NCI-H1417 treated with DMSO at 0.1 percent for 48 hours (cell line): ENCODE measurements at places on chromosomes 12 and 14.

DNA sequence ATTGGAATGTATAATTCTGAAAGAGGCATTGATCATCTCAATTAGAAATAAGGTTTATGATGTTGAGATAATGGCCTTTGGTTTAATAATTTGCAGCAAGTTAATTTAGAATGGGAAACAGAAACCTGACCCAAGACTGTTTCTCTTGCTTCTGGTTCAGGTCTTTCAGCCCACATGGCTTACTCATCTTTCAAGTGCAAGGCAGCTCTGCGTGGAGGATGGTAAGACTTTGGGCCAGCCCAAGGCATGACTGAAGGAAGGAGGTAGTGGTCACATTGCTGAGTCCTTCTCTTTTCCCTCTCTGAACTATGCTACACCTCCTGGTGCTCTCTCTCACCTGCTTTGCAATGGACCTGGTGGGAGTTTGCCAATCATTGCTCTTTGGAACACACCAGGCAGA lies 98.7 kb downstream of the CAND1 start:
- DNase-seq: no peak

DNA sequence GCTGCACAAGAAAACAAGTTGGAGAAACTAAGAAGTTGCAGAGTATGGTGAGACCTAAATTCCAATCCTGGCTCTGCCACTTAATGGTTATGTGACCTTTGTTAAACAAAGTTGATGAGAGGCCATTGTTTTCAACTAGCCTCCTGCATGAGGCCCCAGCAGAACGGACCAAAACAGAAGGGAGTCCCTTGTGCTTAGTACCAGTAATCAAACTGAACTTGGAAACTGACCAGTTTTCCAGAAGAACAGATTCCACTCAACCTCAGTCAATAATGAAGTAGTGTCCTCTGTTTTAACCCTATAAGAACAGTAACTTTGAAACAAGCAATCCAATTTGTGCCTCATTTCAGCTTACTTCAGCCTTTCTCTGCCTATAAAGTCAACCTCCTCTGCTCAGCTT lies 69.9 kb downstream of the C12orf56 start:
- no peak for DNase-seq

DNA sequence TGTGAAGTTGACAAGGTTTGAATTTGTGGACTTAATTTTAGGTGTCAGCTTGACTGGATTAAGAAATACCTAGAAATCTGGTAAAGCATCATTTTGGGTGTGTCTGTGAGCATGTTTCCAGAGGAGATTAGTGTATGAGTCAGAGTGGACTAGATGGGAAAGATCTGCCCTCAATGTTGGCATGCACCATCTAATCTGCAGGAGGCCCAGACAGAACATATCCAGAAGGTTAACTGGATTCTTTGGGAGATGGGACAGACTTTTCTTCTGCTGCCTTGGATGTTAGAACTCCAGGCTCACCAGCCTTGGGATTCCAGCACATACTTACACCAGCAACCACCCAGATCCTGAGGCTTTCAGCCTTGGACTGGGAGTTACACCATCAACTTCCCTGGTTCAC lies 14.1 kb downstream of the SGPP1 start:
- no peak for DNase-seq

DNA sequence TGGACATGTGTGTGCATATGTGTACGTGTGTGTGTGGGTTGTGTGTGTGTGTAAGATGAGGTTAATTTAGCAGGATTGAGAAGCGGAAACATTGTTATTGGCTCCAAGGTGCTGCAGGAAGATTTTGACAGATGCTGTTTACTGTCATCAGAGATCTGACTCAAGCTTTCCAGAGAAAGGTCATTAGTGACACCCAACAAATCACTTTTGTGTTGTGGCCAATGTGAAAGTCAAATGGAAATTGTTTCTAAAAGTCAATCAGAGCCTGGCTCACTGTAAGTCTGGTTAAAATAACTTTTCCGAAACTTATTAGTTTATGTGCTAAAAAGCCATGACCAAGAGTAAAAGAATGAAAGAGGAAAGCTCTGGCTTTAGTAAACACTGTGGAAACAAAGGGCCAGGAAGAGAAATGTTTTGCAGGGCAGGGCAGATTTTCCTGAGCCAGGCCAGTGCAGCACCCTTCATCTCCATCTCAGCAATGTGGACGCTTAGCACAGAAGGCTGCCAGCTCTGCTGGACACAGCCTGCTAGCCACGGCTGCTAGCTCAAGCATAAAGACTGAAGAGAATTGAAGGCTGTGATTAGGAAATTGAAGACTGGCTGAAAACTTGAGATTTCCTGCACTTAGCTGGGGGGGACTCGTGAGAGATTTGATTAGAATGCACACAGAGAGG lies 235.8 kb downstream of the NEDD1 start:
- DNase-seq: no peak

DNA sequence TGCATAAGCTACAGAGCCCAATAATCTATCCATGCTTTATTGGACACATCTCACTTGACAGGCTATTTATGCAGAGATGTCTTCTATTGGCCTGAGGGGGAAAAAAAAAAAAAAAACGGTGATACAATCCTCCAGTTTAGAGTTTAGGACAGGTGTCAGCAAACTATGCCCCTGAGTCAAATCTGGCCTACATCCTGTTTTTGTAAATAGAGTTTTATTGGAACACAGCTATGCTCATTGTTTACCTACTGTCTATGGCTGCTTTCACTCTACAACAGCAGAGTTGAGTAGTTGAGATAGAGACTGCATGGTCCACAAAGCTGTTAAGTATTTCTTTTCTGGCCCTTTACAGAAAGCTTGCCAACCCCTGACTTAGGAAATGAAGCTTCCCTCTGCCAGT lies 403.1 kb downstream of the C12orf75 start:
- DNase-seq: no peak

DNA sequence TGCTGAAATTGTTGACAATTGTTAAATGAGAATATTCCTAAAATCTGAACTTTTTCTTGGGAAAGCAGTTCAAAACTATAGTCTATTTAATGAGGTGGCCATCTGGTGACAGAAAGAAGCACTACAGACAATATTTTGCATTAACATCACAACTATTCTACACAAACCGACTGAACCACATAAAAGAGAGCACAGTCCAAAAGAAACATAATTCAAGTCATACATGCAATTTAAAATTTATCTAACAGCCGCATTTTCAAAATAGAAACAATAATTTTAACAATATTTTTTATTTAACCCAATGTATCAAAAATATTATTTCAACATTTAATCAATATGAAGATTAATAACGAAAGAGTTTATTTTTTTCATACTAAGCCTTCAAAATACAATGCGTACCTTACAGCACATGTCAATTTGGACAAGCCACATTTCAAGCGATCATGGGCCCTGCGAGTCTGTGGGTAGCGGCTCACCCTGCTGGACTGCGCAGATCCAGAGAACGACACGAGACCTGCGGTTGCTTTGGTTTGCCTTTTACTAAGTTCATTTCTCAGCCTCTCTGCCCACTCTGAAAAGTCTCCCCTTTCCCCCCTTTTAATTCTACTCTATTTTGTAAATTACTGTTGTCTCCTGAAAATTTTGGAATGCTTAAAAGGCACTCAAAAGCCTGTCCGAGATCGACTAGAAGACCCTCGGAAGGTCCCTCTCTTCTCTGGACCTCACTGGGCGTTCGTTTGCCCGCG lies 947 bp upstream of the LRRC9 start:
- DNase-seq: no peak

DNA sequence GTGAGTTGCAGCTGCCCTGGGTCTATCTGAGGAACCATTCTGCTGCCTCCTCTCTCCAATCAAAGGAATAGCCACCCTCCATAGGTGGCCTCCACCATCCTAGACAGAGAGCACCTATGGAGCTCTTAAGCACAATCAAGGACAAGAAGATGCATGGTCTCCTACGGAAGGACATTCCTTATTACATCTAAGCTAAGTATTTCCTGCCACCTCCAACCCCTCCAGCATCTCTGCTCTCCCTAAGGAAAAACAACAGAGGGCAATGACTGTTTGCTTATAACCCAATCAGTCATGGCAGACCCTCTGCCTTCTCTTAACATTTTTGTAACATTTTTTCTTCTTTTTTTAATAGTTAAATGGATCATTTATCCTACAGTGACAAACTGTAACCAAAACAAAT lies 14.8 kb upstream of the OR6J1 start:
- DNase-seq: no peak

GRCh38 chr14:92760524-92760805 lies 12.0 kb upstream of the LGMN start:
- no peak for DNase-seq

- no peak for DNase-seq
Measured at GRCh38 chr12:107484230-107484629, 201.4 kb upstream of the PWP1 start.

DNA sequence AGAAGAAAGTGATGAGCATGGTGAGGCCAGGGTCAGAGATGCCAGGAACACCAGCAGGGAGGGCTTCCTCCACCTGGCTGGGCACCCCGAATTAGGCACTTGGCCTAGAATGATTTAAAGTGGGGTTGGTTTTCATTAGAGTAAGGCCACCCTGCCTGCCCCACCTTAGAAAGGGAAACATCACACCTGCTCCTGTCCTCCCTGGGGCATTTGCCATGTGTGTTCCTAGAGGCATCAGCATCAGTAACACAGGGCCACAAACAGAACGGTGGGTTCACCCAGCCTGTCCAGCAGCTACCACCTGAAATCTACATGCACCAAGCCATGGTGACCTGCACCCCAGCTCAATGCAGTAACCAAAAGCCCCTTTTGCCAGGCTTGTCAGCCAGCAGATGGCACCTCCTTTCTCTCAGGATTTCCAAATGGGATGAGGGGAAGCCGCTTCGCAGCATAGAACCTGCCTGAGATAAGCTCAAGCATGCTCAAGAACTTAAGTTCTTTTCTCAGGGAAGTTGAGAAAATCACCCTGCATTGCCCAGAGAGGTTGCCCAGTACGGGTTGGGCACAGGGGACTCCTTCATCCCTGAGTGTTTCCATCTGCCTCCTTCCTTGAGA lies 338.8 kb downstream of the DPF3 start:
- no peak for DNase-seq

GRCh38 chr14:22915886-22916521 lies 2.9 kb downstream of the RBM23 start:
- no peak for DNase-seq

DNA sequence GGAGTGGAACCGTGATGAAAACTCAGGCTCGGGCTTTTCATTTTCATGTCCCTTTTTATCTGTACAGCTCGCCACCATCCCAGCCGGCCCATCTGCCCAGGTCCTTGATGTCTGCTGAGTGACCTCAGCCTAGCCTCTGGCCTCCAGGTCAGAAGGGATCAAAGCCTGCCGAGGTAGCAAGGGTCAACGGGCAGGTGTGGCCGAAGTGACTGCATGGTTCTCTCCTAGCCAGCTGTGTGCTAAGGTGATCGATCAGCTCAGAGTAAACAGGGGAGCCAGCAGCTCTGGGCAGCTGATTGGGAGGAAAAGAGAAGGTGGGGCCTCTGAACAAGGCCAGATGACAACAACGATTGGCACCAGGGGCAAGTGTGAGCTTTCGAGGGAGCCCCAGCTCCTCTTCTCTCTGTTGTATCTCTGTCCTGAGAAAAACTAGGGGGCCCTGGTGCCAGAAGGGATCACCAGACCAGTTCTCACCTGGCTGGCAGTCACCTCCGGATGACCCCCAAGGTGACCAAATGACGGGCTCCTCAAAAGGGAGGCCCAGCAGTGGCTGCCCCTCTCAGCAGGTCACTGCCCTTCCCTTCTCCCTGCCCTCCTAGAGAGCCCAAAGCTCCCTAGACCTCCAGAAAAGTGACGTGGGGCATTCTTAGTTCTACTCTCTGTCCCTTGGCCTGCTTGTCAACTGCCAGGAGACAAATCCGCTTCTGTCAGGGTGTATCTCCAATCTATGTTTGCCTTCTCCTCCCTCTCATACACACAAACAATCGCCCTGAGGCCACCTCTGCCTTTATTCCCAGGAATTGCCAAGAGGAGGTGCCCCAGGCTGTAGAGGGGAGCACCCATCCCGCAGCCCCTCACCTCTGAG lies 3.4 kb downstream of the SLC6A12 start:
- DNase-seq: no peak

DNA sequence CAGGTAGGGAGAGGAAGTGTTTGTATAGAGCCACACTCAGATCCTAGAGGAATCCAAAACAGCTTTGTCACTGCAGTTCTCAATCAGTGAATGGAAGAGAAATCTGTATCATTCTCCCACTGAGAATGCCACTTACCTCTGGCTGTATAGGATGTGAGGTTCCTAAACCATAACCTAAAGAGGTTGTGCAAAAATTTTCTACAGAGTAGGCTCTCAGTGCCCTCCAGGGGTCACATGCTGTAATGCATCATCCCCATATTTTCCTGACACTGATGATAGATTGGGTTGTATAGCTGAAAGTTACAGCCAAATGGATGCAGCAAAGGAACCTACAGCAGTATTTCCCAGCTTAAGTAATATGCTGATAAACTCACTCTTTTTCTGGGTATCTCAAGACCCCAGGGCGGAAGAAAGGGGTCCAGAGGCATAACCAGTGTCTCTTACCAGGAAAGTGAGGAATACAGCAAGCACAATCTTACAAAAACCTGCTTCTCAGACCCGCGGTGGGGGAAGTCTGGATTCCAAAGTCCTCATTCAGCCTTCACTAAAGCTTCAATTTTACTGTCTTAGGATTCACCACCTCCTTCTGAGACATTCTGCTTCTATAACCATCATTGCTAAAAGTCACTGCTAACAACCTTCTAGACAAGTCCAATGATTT lies 3.8 kb downstream of the BCDIN3D start:
- DNase-seq: no peak

DNA sequence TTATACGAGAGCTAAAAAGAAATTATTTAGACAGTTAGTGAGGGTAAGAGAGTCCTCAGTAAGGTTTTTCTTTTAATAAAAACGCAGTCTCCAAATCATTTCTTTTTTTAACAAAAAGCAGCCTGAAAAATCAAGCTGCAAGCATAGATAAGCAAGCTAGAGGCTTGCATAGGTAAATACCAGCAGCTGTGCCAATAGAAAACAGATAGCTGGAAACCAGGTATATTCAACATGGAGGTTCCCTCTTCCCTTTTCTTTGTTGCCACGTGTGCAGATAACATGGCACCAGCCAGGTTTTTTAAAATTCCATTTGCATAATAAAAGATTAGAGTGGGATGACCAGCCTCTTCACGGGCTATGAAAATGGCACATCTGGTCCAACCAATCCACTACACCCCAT lies 6.1 kb upstream of the PRKAB1 start:
- DNase-seq: no peak

DNA sequence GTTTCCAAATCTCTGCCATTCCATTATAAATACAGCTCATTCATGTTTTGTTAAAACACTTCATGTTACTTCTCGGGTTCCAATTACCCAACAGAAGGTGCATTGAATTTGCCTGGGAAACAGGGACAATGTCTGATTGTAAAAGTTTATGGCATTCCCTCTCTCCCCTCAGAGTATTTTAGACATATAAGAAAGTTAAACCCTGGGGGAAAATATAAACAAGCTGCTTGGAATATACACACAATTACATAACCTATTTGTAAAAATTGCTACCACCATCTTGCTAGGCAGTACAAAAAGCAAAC lies 60.0 kb downstream of the BTG1 start:
- no peak for DNase-seq

DNA sequence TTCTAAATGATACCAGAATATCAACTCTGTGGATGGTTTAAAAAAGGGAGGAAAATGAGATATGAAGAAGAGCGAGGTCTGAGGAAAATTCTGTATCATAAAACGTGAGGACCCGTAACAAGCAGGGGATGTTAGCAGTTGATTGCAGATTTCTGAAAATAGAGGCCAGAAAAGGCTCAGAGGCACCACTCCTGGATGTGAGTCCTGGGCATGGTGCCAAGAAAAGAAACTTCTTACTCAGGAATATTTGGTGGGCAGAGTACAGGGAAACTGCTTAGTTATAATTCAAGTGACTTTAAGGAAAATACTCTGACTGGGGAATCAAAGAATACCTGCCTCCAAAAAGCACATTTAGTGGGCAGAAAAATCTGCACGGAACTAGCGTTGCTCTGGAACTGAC lies 85.5 kb downstream of the PRICKLE1 start:
- DNase-seq: no peak

GRCh38 chr12:105032703-105033357 lies 46.7 kb downstream of the NOPCHAP1 start:
- DNase-seq: no peak
